ENCODE measurements at places on chromosomes 7 and 10. TPM values are rescaled to one million over a fixed set of nuclear protein-coding genes. Genes with fewer than 3 reads are reported as not detected.

The CLCN1 gene
- not detected for total RNA-seq

GRCh38 chr10:117543225-117544003, 868 bp downstream of the EMX2 start:
- peaks cover 21% of the 10 kb centered on the region for H3K4me1 ChIP-seq
- DNase-seq, result no peak
- H3K27me3 ChIP-seq, result peaks cover 75% of the 10 kb centered on the region
- H3K4me3 ChIP-seq, result peak overlapping the region; percentile 71
- no peak overlapping the region for H3K27ac ChIP-seq

The RBP4 gene
- total RNA-seq, result not detected

The C10orf143 gene
- 5.5 TPM for total RNA-seq

DNA sequence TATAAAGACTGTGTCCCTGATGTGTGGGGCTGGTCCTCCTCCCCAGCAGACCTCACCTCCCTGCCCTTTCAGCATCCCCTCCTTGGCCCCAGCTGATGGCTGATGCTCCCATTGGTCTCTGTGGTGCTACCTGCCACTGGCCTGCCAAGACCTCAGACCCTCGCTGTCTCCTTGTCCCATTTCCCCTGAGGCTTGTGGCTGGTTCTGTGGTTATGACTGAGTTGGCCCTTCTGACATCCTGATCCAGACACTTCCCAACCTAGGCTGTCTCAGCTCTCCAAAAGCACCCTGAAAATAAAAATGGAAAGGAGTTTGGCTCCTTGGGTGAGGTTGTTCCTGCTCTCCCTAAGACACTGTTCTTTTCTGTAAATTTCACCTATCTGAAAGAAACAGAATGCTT, 214.2 kb downstream of the RPS24 start:
- H3K4me1 ChIP-seq, result peaks cover 10% of the 10 kb centered on the region
- H3K36me3 ChIP-seq, result no peaks in the 10 kb centered on the region
- no peak overlapping the region for H3K27ac ChIP-seq
- H3K27me3 ChIP-seq, result peaks cover 32% of the 10 kb centered on the region

- H3K36me3 ChIP-seq, result peaks cover 8% of the 10 kb centered on the region
- H3K27me3 ChIP-seq, result peaks cover 24% of the 10 kb centered on the region
- no peak for DNase-seq
- no peak overlapping the region for H3K4me3 ChIP-seq
- H3K4me1 ChIP-seq, result peaks cover 4% of the 10 kb centered on the region
These were observed 92.1 kb downstream of the GRB10 start for GRCh38 chr7:50690541-50691011.

The NUTM2B gene
- total RNA-seq, result 1.3 TPM

The CYP26A1 gene
- total RNA-seq, result not detected

The SFRP5 gene
- not detected for total RNA-seq

DNA sequence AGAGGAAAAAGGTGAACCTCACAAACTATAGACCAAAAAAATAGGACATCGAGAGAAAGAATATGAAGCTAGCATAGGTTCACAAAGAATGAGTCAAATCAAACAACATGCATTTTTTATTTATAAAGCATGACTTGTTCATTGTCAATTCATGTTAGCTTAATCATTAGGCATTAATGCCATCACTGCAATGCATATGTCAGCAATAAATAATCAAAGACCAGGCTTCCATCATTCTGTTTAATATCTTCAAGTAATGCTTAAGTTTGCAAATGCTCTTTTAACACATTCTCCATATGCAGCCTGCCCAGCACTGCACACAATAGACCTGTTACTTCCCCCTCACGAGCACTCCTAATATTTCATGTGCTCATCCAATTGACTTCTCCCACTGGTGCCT, 8.9 kb upstream of the MAGI2 start:
- H3K4me3 ChIP-seq, result no peak overlapping the region
- no peak for DNase-seq
- no peaks in the 10 kb centered on the region for H3K27me3 ChIP-seq

GRCh38 chr7:155766966-155767916, 45.0 kb downstream of the SHH start:
- no peak overlapping the region for H3K27ac ChIP-seq
- no peaks in the 10 kb centered on the region for H3K27me3 ChIP-seq
- no peak overlapping the region for H3K4me3 ChIP-seq
- H3K36me3 ChIP-seq, result peaks cover 14% of the 10 kb centered on the region

The MKX gene
- not detected for total RNA-seq

- peak overlapping the region; percentile 67 for H3K27ac ChIP-seq
- H3K4me1 ChIP-seq, result peaks cover 35% of the 10 kb centered on the region
- peaks cover 4% of the 10 kb centered on the region for H3K36me3 ChIP-seq
- DNase-seq, result no peak
These were observed 111.0 kb downstream of the KAT6B start for GRCh38 chr10:74937266-74937856.

- no peaks in the 10 kb centered on the region for H3K36me3 ChIP-seq
- H3K27ac ChIP-seq, result no peak overlapping the region
These were observed 130.8 kb upstream of the LYZL1 start for GRCh38 chr10:29158066-29158465.

The FAM204A gene
- total RNA-seq, result 53.9 TPM

The PRLHR gene
- not detected for total RNA-seq

DNA sequence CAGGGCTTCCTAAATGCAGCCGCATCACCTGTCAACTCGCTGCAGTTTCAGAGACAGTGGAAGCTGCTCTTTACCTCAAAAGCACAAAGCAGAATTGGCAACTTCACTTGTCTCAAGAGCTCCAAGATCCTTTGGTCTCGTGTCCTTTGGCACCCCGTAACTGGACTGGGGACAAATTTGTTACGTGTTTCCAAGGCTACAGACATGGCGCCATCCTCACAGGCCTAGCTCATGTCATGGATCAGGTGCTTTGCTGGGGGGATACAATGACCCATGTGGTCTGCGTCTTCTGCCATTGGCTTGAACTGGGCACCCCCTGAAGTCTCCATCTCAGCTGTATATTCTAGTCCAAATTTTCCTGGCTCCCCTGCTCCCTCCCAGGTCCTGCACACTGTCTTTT, 48.6 kb downstream of the CHST3 start:
- no peak overlapping the region for H3K27ac ChIP-seq
- H3K27me3 ChIP-seq, result peaks cover under 1% of the 10 kb centered on the region
- peaks cover 2% of the 10 kb centered on the region for H3K4me1 ChIP-seq
- H3K4me3 ChIP-seq, result no peak overlapping the region
- H3K36me3 ChIP-seq, result no peaks in the 10 kb centered on the region

GRCh38 chr10:12509016-12509793, 159.9 kb downstream of the CAMK1D start:
- DNase-seq, result no peak
- peaks cover 45% of the 10 kb centered on the region for H3K4me1 ChIP-seq
- H3K27ac ChIP-seq, result peak overlapping the region; percentile 43
- no peak overlapping the region for H3K4me3 ChIP-seq
- H3K36me3 ChIP-seq, result no peaks in the 10 kb centered on the region

The POLR1F gene
- total RNA-seq, result 25.1 TPM

The ZNF727 gene
- not detected for total RNA-seq

The TMEM236 gene
- 0.07 TPM for total RNA-seq

The HMX2 gene
- not detected for total RNA-seq

The SPDYE2 gene
- 0.21 TPM for total RNA-seq

- H3K36me3 ChIP-seq, result no peaks in the 10 kb centered on the region
- no peak for DNase-seq
- peaks cover 68% of the 10 kb centered on the region for H3K27me3 ChIP-seq
These were observed 6.3 kb upstream of the KCNMA1 start for GRCh38 chr10:77643795-77644468.

The HTR5A gene
- total RNA-seq, result not detected

GRCh38 chr7:43943417-43944187, 17.4 kb downstream of the UBE2D4 start:
- H3K4me3 ChIP-seq, result no peak overlapping the region
- DNase-seq, result no peak
- no peak overlapping the region for H3K27ac ChIP-seq
- H3K27me3 ChIP-seq, result no peaks in the 10 kb centered on the region
- peaks cover 3% of the 10 kb centered on the region for H3K4me1 ChIP-seq

DNA sequence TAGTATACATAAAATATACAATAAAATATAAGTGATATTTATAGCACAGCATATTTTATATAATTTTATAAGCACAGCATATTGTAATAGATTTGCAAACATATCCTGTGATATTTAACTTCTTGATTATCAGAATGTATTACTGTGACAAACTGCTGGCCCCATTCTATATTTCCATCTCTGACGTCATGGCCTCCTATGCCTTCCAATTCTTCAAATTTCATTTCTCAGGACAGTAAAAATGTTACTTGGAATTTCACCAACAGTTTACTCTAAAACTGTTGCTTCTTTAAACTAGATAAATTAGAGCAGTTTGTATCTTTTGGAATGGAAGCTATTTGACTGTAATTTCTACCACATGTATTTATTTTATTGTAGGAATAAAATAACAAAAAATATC, 102.5 kb upstream of the SLC25A13 start:
- peaks cover 33% of the 10 kb centered on the region for H3K27me3 ChIP-seq
- no peak for DNase-seq
- no peaks in the 10 kb centered on the region for H3K4me1 ChIP-seq
- H3K36me3 ChIP-seq, result no peaks in the 10 kb centered on the region
- no peak overlapping the region for H3K27ac ChIP-seq

DNA sequence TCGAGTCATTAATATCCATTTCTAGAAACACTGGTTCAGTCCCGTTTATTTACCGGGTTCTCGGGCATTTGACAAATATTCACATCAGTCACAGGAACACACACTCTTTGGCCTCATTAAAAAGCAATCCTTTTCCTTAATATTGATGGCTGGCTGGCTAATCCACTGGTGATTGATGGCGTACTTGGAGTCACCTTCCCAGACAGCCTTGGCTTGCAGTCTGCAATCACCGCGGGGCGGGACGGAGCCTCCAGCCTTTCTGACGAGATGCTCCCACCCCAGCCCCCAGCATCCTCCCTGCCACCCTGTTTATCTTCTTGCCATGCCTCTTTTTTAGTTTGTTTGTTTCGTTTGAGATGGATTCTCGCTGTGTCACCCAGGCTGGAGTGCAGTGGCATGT, 36.6 kb downstream of the SRRM3 start:
- peaks cover 18% of the 10 kb centered on the region for H3K27me3 ChIP-seq
- no peak for DNase-seq
- H3K27ac ChIP-seq, result no peak overlapping the region
- H3K4me1 ChIP-seq, result no peaks in the 10 kb centered on the region
- H3K36me3 ChIP-seq, result no peaks in the 10 kb centered on the region

- no peak overlapping the region for H3K4me3 ChIP-seq
- H3K4me1 ChIP-seq, result no peaks in the 10 kb centered on the region
- no peak overlapping the region for H3K27ac ChIP-seq
- no peak for DNase-seq
- no peaks in the 10 kb centered on the region for H3K27me3 ChIP-seq
These were observed 1073.6 kb downstream of the XPNPEP1 start for GRCh38 chr10:108849688-108850087.

The GOLGA7B gene
- 9.6 TPM for total RNA-seq

GRCh38 chr7:21169667-21170580, 258.0 kb upstream of the SP4 start:
- no peak overlapping the region for H3K4me3 ChIP-seq
- peaks cover 5% of the 10 kb centered on the region for H3K4me1 ChIP-seq
- H3K27me3 ChIP-seq, result peaks cover 54% of the 10 kb centered on the region
- no peak for DNase-seq

- H3K4me1 ChIP-seq, result peaks cover 2% of the 10 kb centered on the region
- no peaks in the 10 kb centered on the region for H3K36me3 ChIP-seq
- H3K27me3 ChIP-seq, result peaks cover 22% of the 10 kb centered on the region
- no peak overlapping the region for H3K27ac ChIP-seq
- DNase-seq, result no peak
- no peak overlapping the region for H3K4me3 ChIP-seq
These were observed 45.0 kb upstream of the AGBL3 start for GRCh38 chr7:134941185-134941900.

GRCh38 chr7:142862786-142863400, 8.0 kb downstream of the EPHB6 start:
- H3K4me1 ChIP-seq, result peaks cover 14% of the 10 kb centered on the region
- peak overlapping the region; percentile 41 for H3K27ac ChIP-seq
- peaks cover 3% of the 10 kb centered on the region for H3K36me3 ChIP-seq
- peak overlapping the region; percentile 45 for H3K4me3 ChIP-seq
- no peak for DNase-seq
- H3K27me3 ChIP-seq, result no peaks in the 10 kb centered on the region

- no peaks in the 10 kb centered on the region for H3K27me3 ChIP-seq
- H3K4me3 ChIP-seq, result no peak overlapping the region
- no peak overlapping the region for H3K27ac ChIP-seq
- peaks cover 4% of the 10 kb centered on the region for H3K4me1 ChIP-seq
- no peak for DNase-seq
These were observed 426.2 kb downstream of the ETV1 start for GRCh38 chr7:13563257-13563656.

The SLF2 gene
- 16.8 TPM for total RNA-seq

The OR13A1 gene
- 0.10 TPM for total RNA-seq

GRCh38 chr7:122219253-122219865, 75.3 kb upstream of the AASS start:
- H3K27me3 ChIP-seq, result no peaks in the 10 kb centered on the region
- H3K4me3 ChIP-seq, result no peak overlapping the region
- no peaks in the 10 kb centered on the region for H3K4me1 ChIP-seq
- no peak overlapping the region for H3K27ac ChIP-seq
- H3K36me3 ChIP-seq, result no peaks in the 10 kb centered on the region

GRCh38 chr10:71520042-71520441, 123.3 kb downstream of the CDH23 start:
- DNase-seq, result no peak
- H3K27ac ChIP-seq, result peak overlapping the region; percentile 57
- H3K4me1 ChIP-seq, result no peaks in the 10 kb centered on the region
- H3K36me3 ChIP-seq, result peaks cover 2% of the 10 kb centered on the region
- peaks cover 41% of the 10 kb centered on the region for H3K27me3 ChIP-seq

DNA sequence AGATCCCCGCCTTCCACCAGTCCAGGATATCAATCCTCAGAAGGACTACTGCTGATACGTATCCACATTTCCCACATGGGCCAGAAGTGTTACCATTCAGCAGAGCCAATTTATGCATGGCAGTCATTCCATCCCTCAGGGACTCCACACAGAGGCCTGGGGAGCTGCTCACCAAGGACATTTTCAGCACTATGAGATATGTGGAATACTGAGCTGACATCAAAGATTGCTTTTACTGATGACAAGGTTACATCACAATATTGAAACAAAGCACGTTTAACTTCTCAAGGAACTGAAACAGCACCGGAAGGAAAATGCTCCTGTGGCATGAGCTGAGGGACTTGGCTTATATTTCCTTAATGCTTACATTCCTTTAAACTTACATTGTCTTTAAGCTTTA, 335.1 kb downstream of the BMPER start:
- H3K4me3 ChIP-seq, result no peak overlapping the region
- no peak for DNase-seq
- H3K27ac ChIP-seq, result no peak overlapping the region
- no peaks in the 10 kb centered on the region for H3K27me3 ChIP-seq
- no peaks in the 10 kb centered on the region for H3K36me3 ChIP-seq

DNA sequence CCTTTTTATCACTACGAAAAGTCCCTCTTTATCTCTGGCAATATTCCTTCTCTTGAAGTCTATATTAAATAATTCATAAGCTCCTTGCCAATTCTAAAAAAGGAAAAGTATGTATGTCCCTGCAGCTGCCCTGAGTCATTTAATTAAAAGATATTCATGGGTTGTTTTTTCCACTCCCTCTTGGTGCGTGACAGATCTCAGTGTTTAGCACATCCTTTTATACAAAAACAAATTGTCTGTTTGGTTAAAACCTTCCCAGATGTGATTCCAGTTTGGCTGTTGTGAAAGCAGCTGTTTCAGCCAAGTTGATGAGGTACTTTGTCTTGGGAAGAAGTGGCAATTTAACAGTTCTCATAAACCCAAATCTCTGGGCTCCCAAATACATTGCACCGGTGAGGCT, 33.8 kb upstream of the PRLHR start:
- no peak overlapping the region for H3K27ac ChIP-seq
- H3K36me3 ChIP-seq, result peaks cover 2% of the 10 kb centered on the region
